ENCODE measurements at places on chromosomes 16 and 17.

GRCh38 chr17:50841277-50841948 is 6.0 kb downstream of the WFIKKN2 start:
- no peak for DNase-seq

DNA sequence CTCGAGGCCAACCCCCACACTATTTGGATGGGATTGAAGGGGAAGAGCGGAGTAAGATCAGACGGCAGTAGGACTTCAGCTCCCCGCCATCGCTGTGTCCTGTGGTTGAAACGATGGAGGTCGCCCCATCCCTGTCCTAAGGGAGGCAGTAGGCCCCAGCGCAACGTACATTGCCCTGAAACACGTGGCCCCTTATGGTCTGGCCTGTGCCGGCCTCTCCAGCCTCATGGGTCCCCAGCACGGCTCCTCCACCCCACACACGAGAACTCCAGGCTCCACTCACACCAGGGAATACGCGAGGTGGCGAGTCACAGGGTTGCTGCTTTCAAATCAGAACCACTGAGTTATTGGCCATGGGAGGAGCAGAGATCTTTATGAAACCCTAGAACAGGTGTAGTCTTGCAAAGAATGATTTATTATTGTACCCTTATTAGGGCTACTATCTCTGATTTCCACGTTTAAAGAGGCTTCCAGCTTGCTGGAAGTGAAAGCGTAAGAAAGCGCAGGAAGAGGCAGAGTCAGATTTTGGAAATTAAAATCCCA is 669 bp upstream of the DCTPP1 start:
- no peak for DNase-seq

- no peak for DNase-seq
Observed at GRCh38 chr17:57468932-57469775, 212.8 kb downstream of the MSI2 start.

GRCh38 chr17:63222655-63223054 is 223.5 kb downstream of the CYB561 start:
- no peak for DNase-seq

GRCh38 chr16:76749780-76750375 is 441.1 kb upstream of the MON1B start:
- no peak for DNase-seq

- no peak for DNase-seq
Observed at GRCh38 chr17:49447628-49448302, 33.1 kb upstream of the PHB1 start.

DNA sequence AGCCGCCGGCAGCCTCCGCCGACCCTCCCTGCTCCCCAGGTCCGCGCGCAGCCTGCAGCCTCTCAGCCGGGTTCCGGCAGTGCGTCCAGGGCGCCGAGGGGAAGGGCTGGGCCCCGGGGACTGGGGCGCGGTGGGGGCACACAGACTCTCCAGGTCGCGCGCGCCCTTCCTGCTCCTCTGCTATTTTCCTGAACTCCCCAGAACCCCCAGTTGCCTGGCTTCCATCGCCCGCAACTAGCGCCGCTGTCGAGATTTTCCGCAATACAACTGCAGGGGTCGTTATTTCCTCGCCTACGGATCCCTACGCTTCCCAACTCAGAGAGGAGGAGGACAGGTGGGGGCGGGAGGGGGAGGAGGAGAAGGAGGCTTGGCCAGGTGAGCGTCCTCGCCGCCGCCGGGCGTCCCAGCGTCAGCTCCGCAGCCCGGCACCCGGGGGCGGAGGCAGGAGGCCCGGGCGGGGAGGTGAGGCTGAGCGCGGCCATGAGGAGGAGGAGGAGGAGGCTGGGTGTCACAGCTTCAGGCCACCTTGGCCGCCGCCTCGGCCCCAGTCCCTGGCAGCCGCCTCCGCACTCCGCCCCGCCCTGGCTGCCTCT is at the start of gene CA10:
CA10 (minus strand) TSS at position 265 of the 593 bp plus-strand sequence.
- DNase-seq, result peak; percentile 42

GRCh38 chr16:86517033-86517432 is 6.7 kb downstream of the FOXF1 start:
- no peak for DNase-seq

DNA sequence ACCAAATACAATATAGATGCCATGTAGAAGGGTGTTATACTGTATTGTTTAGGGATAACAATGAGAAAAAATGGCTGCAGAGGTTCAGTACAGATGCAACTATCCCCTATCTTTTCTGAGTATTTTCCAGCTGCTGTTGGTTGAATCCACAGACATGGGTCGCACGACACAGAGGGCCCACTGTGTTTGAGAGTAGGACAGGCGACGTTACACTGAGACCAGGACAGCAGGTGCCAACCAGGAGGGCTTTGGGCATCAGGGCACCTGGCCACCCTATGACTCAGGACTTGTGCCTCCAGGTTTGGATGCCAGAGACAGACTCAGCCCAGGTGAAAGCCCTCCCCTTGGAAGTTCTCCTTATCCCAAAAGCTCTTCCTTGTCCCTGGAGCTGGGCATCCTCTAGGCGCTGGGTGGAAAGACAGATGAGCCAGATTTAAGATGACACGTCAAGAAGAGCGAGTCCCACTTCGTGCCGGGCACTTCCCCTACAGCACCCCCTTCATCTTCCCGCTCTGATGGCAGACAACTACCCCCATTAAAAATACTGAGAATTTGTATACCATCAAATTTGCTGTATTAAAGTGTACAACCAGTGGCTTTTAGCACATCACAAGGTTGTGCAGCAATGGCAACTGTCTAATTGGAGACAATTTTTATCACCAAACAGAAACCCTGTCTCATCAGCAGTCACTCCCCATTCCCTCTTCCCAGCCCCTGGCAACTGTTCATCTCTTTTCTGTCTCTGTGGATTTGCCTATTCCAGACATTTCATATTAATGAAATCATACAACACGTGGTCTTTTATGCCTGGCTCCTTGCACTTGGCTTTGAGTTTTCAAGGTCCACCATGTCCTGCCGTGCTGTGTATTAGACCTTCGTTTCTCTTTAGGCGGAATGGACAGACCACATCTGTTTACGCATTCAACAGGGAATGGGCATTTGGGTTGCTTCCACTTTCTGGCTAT is 30.6 kb downstream of the TNFRSF13B start:
- DNase-seq, result no peak

DNA sequence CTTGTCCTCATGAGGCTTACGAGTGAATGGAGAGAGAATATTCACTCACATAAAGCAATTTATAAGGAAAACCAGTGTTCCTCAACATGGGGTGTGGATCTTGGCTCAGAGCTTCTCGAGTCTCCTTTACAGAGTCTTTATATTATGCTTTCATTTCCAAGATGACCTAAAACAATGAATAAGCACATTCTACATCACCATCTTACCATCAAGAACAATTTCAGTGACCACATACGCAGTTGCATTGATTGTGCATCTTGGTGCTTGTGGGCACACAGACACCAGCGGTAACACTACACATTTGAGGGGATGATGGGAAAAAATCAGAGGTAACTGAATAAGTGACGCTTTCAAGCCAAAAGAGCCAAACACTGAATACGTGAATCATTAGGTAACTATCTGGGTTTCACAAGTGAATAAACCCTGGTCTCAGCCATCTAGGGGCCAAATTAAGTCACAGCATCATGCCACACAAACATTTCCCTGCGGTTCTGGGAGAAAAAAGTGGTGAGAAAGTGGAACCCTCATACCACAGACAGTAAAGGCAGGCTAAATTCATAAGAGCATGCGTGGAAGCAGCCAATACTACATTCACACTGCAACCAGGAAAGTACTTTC is 9.4 kb downstream of the CWC25 start:
- DNase-seq, result no peak

- no peak for DNase-seq
Observed at GRCh38 chr17:36124879-36125824, 21.5 kb downstream of the CCL4 start.

- no peak for DNase-seq
Observed at GRCh38 chr17:72467841-72468653, 347.2 kb downstream of the SOX9 start.

DNA sequence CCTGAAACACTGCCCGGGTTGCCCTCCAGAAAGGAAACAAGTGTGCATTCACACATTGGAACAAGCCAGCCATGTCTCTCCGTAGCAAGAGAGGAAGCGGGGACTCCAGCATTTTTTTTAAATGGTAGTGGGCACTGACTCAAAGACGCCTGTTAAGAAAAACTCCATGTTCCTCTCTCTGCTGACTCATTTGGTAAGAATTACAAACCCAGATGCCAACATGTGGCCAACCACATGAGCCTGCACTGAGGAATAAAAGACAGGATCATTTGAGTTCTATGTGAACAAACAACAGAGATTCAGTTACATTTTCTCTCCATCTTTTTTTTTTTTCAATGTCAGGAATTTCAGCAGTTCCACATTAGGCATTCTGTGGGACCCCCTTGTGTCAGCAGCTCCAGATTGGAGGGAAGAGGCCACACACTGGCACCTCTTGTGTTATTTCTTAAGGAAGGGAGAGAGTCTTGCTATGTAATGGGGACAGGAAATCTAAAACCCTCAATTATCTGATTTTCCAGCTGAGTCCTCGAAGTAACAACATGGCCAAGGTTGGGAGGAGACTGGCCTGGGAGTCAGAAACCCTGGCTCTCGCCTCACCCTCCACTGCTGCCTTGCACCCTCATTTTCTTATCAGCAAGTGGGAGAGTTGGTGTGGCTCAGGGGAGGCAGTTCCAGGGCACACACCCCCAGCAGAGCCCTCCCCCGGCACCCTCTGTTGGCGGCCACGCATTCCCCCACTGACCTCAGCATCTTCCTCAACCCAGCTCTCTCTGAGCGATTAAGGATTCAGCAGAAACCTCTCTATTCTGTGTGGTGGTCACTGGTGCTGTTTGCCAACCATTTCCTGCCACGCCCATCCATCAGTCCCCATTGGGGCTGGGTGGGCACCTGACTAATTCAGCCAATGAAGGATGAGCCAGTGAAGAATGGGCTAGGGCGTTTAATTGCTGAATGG is 173.0 kb downstream of the FOXL1 start:
- no peak for DNase-seq

DNA sequence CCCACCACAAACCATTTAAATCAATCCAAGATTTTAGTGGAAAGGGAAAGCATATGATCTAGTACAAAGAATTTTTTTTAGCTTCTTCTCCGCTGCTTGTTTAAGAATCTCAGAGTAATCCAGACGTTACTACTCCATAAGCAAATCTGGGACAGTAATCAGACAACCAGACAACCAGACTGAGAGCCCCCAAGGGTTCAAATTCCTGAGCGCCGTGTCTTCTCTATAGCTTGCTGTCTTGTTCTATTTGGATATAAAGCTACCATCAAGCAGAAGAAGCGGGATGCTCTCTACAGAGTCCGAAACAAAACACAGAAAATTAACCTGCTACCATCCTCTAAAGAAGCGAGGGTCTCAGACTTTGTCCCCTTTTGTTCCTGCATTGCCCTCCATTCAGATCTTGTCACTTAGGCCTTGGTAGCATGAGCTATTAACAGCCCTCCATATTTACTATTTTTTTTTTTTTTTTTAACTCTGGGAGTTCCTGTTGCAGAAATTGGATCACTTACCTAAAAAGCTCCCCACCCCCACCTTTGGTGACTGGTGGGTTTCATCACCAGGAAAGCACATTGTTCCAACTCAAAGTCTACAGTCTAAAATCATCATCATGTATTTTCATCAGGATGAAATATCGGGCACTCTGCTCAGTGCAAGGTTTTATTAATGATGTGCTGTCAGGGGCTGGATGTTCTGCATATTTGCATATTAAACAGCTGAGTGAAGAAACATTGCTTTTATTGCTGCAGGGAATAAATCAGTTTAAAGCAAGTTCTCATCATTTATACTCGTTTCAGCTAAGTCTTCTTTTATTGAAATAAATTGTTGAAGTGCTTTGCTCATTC is 576.7 kb downstream of the WWOX start:
- no peak for DNase-seq

GRCh38 chr17:44312396-44313104 is 4.1 kb downstream of the RUNDC3A start:
- DNase-seq, result no peak

All from cerebellar nuclear complex (tissue), 1 donor.